Stimulated activated CD8-positive, alpha-beta memory T cell treated with anti-CD3 and anti-CD28 coated beads, Interleukin-12 subunit alpha, Interleukin-12 subunit beta, amount 100 ng/mL, for 4 hours (primary cell): ENCODE measurements at places on chromosomes 12 and 14.

GRCh38 chr14:59147007-59147406 lies 41.5 kb upstream of the DAAM1 start:
- no peak for DNase-seq

- no peak for DNase-seq
Measured at GRCh38 chr14:101288436-101289229, 272.7 kb upstream of the DIO3 start.

DNA sequence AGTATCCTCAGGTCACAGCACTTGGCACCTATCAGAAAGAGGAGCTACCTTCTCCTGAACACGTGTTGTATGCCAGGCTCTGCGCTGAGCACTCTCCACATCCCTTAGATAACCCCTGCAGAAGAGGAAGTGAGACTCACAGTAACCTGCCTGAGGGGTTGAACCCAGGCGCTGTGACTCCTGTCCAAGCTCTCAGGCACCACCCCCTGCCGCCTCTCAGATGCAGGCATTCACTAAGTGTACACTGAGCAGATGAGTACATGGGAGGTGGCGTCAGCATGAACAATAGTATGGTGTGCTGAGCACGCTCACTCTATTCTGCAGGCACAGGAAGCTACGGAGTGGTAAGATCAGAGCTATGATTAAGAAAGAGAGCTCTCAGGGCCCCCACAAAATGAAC lies 21.0 kb upstream of the RIC8B start:
- DNase-seq: peak; percentile 37

DNA sequence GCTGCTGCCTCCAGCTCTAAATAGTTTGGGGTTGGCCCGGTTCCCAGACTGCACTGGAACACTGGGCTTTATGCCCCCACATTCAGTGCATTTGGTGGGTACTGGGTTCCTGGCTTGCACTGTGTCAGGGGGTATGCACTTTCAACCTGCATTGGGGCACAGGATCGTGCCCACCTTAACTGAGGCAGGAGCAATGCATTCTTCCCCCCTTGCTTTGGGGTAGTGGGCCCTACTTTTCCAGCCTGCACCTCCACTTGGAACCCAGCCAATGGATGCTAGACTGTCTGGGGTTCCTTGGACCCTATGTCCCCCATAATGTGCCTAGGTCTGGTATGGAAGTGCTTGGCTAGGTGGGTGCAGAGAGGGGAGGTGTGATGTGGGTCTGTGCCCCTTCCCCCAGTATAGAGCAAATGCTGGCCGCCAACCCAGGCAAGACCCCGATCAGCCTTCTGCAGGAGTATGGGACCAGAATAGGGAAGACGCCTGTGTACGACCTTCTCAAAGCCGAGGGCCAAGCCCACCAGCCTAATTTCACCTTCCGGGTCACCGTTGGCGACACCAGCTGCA lies 615 bp downstream of the TARBP2 start:
- DNase-seq: no peak

DNA sequence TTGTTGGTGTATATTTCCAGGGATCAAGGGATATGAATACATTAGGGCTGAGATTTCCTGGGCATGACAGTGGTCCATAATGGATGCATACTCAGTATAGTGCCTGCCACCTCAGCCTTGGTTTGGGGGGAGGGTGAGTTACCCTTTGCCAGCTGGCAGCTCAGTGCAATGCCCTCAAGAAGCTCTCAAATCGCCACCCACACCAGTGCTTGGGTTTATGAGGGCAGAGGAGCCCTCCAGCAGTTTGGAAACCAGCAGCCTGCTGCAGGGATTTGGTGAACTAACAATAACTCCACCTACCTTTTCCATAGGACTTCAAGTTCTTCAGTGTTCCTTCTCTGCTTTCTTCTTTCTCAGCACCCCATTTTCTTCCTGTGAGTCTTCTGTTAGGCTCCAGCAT lies 218.9 kb downstream of the LRFN5 start:
- DNase-seq: no peak

DNA sequence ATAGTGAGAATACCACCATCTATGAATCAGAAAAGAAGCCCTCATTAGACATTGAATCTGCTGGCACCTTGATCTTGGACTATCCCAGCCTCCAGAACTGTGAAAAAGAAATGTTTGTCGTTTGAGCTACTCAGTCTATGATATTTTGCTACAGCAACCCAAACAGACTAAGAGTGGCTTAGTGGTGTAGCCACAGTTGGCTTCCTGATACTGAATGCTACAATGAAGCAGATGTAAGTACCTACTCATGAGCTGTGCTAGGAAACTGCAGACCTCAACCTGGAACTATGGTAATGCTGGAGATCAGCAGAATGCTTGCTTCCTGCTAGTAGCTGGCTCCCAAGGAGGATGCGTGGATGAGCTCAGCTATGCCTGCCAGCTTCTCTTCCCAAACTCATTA lies 268.6 kb upstream of the CRY1 start:
- no peak for DNase-seq

GRCh38 chr12:85441741-85442140 lies 161.7 kb downstream of the ALX1 start:
- DNase-seq: no peak

- no peak for DNase-seq
Measured at GRCh38 chr14:81178063-81178462, 42.7 kb downstream of the GTF2A1 start.

DNA sequence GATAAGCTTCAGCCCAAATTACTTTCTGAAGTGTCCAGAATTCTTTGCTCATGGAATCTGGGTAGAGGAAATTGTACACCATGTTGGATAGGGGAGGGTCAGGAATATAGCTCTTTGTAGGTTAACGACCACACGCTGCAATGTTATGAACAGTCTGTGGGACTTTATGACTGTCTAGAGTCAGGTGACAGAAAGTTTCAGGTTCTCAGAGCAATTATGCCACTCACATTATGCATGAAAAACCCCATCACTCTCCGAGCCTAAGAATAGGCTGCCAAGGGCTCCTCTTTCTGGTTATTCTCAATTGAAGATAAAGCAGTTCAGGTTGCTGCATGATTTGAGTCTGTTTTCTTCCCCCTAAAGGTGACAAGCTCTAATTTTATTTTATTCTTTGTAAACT lies 430.9 kb downstream of the ATP23 start:
- DNase-seq: no peak

DNA sequence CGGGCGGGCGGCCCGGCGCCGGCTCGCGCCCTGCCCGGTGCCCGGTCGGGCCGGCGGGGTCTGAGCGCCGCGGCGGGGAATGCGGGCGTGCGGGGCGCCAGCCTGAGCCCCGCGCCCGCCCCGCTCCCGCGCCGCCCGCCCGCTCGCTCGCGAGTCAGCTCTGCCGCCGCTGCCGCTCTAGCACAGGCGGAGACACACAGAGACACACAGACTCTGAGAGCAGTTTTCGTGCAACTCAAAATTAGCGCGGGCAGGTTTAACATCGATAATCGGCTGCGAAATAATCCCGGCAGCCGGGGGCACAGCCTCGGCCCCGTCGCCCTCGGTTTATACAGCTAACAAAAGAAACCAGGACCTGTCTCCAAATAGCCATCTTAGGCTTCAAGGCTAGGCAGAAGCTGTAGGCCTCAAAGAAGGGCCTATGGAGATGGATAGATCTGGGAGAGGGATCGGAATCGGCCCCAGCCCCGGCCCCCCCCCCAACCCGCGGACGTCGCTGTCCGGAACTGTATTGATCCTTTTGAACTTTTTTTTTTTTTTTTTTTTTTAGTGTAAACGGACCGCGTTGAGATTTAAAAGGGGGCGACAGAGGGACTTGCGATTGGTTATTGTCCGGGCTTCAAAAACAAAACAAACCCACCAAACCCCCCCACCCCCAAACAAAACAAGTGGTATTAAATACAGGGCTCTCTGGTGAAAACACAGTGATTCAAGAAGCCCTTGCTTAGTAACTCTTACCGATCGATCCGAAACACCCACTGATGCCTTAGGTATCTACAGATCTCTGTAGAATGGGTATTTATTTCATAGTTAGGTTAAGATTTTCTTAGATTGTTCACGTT lies 1.1 kb downstream of the ARID2 start:
- peak; percentile 39 for DNase-seq

- no peak for DNase-seq
Measured at GRCh38 chr12:105765053-105766014, 373.4 kb downstream of the NUAK1 start.
